Activated CD4-positive, alpha-beta T cell treated with anti-CD3 and anti-CD28 coated beads, Interleukin-2, Interleukin-4, amounts not matched to agents 100 ng/mL and 50 ng/mL, durations not matched to agents 16 hours and 8 hours (primary cell): ENCODE measurements at places on chromosomes 7 and 10.

- DNase-seq = no peak
These were observed 129.0 kb upstream of the ODAD2 start for GRCh38 chr10:28127881-28128280.

DNA sequence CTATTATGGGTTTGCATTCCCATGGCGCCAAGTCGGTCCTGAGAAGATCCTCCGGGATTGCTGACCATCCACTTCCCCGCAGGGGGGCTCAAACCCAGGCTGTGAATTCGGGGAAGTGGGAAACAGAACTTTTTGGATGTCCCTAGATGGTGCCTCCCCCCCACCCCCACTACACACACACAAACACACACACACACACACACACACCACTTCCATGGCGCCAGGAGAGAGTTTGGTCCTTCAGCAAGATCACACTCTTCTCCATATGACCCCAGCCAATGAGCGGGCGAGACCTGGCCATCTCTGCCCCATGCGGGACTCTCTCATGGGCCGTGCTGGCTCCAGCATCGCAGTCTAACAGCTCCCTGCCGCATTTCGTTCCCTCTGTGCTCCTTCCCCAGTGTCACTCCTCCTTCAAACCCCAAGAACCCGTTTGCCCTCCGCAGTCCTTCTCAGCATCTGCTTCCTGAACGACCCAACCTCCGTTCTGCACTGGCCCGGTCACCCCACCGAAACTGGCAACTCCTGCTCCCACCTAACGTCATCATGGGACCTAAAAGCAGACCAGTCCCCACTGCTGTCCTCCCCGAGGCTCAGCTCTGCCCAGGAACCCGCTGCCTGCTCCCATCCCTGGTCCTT lies 32.1 kb upstream of the TNRC18 start:
- no peak for DNase-seq

GRCh38 chr10:77637532-77638320 lies at the start of gene KCNMA1:
TSS of gene KCNMA1 (minus strand) at chr10:77637808.
- peak; percentile 4 for DNase-seq

GRCh38 chr7:27793780-27794179 lies 53.8 kb downstream of the TAX1BP1 start:
- no peak for DNase-seq

- DNase-seq = no peak
These were observed 213.1 kb upstream of the FRMD4A start for GRCh38 chr10:14543904-14544210.

DNA sequence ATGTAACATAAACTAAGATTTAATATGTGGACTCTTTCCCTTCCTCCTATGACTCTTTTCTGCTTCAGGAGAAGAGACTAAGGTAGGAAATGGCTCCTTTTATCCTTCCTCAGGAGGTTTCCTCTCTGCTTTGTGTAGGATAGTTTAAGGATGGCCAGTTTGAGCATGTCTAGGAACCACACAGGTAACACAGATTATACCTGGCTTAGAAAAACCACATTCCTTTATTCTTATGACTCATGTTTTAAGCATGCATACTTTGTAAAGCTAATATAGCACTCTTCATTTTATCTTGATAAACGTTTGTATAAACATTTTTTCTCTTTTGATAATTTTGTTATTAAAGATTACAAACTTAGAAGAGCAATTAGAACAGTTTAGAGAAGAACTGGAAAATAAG lies 57.8 kb downstream of the CYP51A1 start:
- no peak for DNase-seq

DNA sequence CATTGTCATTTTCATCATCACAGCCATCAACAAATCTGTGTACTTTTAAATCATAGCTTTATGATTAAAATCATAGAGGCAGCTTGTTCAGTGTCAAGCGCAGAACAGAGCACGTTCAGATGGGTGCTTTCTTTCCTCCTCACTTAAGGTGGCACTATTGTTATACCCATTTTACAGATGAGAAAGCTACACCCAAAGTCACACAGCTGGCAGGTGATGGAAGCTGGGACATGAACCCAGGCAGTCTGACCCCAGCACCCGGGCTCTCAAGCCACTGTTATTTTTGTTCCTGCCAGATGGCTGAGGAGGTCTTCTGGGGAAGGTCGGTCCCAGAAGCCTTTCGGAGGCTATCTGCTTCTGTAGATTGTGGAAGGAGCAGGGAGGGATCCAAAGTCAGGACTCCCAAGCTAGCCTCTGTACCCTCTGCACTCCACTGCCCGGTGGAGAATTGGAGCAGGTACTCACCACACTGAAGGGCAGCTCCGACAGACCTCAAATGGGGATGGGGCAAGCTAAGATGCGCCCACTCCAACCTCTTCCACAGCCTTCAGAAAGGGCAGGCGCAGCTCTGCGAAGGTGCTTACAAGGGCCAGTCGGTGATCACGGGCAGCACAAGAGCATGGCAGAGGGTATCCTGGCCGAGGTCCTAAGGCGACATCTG lies 610 bp downstream of the AVPI1 start:
- peak; percentile 33 for DNase-seq
